Spinal cord (tissue), 10 donors: ENCODE measurements at places on chromosomes 5 and 9. TPM values are rescaled to one million over a fixed set of nuclear protein-coding genes. Genes with fewer than 3 reads are reported as not detected.

DNA sequence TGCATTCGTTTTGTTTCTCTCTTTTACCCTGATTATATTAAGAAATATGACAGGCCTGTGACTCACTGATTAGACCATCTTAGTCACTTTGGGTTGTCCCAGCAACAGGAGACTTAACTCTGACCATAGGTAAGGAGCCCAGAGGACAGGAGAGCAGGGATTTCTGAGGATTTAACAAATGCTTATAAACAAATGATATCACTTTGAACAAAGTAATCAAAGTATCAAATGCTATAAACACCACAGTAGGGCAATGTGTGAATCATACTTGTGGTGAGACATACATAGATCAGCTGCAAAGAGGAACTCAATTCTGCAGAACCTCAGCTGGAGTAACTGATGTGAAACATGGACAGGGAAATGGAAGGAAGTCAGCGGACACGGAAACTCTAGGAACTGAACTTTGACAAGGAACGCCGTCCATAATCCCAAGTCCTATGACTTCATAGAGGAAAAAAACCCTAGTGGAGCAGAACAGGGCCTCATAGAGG is 190.6 kb upstream of the MSX2 start:
- DNase-seq: no peak
- H3K36me3 ChIP-seq: no peaks in the 10 kb centered on the region
- H3K27me3 ChIP-seq: peaks cover 10% of the 10 kb centered on the region
- H3K27ac ChIP-seq: no peak overlapping the region
- H3K4me1 ChIP-seq: peaks cover 6% of the 10 kb centered on the region
- H3K4me3 ChIP-seq: no peak overlapping the region

GRCh38 chr5:76664079-76664478 is 40.9 kb upstream of the F2RL2 start:
- no peak overlapping the region for H3K4me3 ChIP-seq
- H3K27me3 ChIP-seq: no peaks in the 10 kb centered on the region
- DNase-seq: no peak

GRCh38 chr5:102799017-102799416 is 43.9 kb downstream of the PAM start:
- no peak overlapping the region for H3K27ac ChIP-seq
- H3K4me3 ChIP-seq: no peak overlapping the region
- no peaks in the 10 kb centered on the region for H3K36me3 ChIP-seq
- no peaks in the 10 kb centered on the region for H3K27me3 ChIP-seq
- peaks cover 2% of the 10 kb centered on the region for H3K4me1 ChIP-seq

Gene ABL1
- 36.6 TPM for total RNA-seq

Gene ACTBL2
- not detected for total RNA-seq
